ENCODE measurements at places on chromosomes 6 and 20.

- DNase-seq = no peak
Observed at GRCh38 chr20:16017656-16018055, 555.6 kb downstream of the KIF16B start.

GRCh38 chr20:58709013-58709702 is 16.6 kb downstream of the NPEPL1 start:
- DNase-seq = no peak

- DNase-seq = no peak
Observed at GRCh38 chr6:3454273-3455010, 2.4 kb downstream of the SLC22A23 start.

GRCh38 chr6:149478631-149479314 is 6.0 kb downstream of the ZC3H12D start:
- DNase-seq = no peak

DNA sequence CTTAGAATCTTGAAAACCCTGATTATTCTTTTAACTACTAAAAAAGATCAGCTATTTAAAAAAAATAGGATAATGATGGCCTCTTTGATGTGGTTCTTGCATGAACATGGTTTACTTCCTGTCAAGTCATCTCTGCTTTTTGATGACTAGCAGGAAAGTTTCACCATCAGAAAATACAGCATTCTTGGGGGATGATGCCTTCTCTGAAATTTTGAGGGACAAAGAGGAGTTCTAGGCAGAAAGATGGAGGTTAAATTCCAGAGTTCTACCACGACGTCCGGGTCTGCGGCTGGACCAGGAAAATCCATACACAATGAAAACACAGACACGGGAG is 130.4 kb downstream of the OLIG3 start:
- DNase-seq = no peak

All from stimulated activated CD8-positive, alpha-beta memory T cell treated with anti-CD3 and anti-CD28 coated beads, Interleukin-4, amount 100 ng/mL, for 4 hours (primary cell).